Upper lobe of right lung (tissue), 1 donor: ENCODE measurements at places on chromosomes 11 and 22. TPM values are rescaled to one million over a fixed set of nuclear protein-coding genes. Genes with fewer than 3 reads are reported as not detected.
A peak's percentile ranks its signal among the peaks of the same experiment; 100 is the strongest.

The FUT4 gene
- total RNA-seq: 6.0 TPM

The C22orf31 gene
- not detected for total RNA-seq

The SLC6A5 gene
- not detected for total RNA-seq

The MYO7A gene
- total RNA-seq: 3.6 TPM

The OR52A5 gene
- not detected for total RNA-seq

The RIBC2 gene
- not detected for total RNA-seq

GRCh38 chr11:19968860-19969259, 191.4 kb downstream of the DBX1 start:
- DNase-seq: no peak

- no peak for DNase-seq
Observed at GRCh38 chr11:68658097-68658496, 26.2 kb upstream of the GAL start.

- no peak for DNase-seq
Observed at GRCh38 chr11:15851051-15851498, 505.3 kb downstream of the SOX6 start.

GRCh38 chr11:32312865-32313403, 122.4 kb downstream of the WT1 start:
- DNase-seq: no peak

- DNase-seq: no peak
Observed at GRCh38 chr22:35719212-35719875, 1.7 kb downstream of the APOL5 start.

- DNase-seq: no peak
Observed at GRCh38 chr11:132142554-132142953, 772.1 kb downstream of the NTM start.

DNA sequence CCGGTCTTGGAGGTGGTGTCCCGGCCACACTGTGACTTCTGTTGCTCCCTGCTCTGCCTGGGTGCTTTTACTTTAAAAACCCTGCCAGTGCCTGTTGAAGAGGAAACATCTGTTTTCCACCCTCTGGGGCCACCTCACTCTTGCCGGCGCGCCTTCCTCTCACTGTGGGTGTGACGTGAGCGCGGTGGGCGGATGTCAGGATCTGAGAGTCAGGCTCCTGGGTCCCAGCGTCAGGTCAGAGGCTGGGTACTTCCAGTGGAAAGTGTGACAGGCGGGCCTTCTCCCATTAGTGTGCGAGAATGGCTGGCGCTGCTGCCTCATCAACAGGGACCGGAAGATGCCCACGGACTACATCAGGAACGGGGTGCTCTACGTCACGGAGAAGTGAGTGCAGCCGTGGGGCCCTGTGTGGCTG, 54.2 kb downstream of the GRAMD4 start:
- DNase-seq: no peak

GRCh38 chr11:126403658-126404057, 48.2 kb downstream of the ST3GAL4 start:
- DNase-seq: peak; percentile 48

GRCh38 chr22:35960854-35961253, 67.8 kb downstream of the RBFOX2 start:
- DNase-seq: no peak

- DNase-seq: peak; percentile 94
Observed at GRCh38 chr11:47415949-47416472, 7.6 kb downstream of the SLC39A13 start.

- no peak for DNase-seq
Observed at GRCh38 chr11:85602526-85603213, 24.5 kb downstream of the DLG2 start.

GRCh38 chr11:60194511-60194910, 11.6 kb upstream of the MS4A6A start:
- DNase-seq: no peak

- DNase-seq: no peak
Observed at GRCh38 chr11:825366-826226, 2.1 kb upstream of the CRACR2B start.

- no peak for DNase-seq
Observed at GRCh38 chr11:78066471-78066870, 2.8 kb downstream of the THRSP start.
